Stimulated activated CD4-positive, alpha-beta T cell treated with anti-CD3 and anti-CD28 coated beads, TNF-alpha, amount 100 ng/mL, for 1 hour (primary cell): ENCODE measurements at places on chromosomes 3 and 15.

- DNase-seq = no peak
These were observed 204.9 kb downstream of the TNIK start for GRCh38 chr3:171255236-171255806.

DNA sequence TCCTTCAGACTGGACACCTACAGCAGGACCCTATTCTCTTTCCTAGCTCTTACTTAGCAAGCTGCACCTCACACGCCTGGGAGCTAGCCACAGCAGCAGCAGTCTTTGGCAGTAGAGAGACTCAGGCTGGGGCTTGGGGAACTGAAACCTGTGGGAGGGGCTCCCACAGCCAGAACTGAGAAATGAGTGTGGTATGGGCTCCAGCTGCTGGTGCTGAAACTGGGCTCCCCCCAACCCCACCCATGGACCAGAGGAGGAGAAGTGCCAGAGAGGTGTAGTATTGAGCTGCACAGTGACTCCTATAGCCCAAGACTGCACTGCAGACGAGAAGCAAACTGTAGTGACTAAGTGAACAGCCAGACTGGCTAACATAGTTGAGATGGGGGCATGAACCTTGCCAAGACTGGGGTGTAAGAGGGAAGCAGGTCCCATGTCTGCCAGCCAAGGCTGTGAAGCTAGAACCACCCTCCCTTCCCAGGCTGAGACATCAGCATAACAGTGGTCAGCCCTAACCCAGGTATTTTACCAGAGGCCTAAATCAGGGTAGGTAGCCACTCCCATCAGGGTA, 62.5 kb downstream of the MYO5A start:
- no peak for DNase-seq

DNA sequence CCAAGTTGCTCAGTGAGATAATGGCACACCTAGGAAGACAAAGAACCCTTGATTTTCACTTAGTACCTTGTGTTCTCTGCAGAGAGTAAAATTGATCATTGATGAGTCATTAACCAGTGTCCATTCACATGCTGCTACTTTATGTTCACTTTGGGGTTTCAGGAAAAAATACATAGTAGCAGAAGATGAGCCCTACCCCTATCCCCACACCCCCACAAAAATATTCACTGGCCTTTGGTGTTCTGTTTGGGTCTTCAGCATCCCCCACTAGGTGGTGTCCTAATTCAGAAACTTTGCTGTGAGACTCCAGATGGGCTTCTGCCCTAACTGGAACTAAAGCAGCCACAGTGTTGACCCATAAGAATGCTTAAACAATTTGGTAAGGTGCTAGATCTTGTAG, 178.8 kb downstream of the KLHL25 start:
- no peak for DNase-seq

- DNase-seq = no peak
These were observed 9.3 kb downstream of the FOXL2 start for GRCh38 chr3:138937690-138938055.

- DNase-seq = no peak
These were observed 58.5 kb downstream of the CEP63 start for GRCh38 chr3:134544316-134544715.

- no peak for DNase-seq
These were observed 98.0 kb downstream of the KCNAB1 start for GRCh38 chr3:156218353-156218744.

GRCh38 chr15:67701669-67702068, 123.6 kb upstream of the SKOR1 start:
- no peak for DNase-seq

GRCh38 chr3:65083240-65083639, 395.4 kb upstream of the ADAMTS9 start:
- DNase-seq = no peak

- DNase-seq = no peak
These were observed 229.1 kb downstream of the CHST2 start for GRCh38 chr3:143348486-143349327.

DNA sequence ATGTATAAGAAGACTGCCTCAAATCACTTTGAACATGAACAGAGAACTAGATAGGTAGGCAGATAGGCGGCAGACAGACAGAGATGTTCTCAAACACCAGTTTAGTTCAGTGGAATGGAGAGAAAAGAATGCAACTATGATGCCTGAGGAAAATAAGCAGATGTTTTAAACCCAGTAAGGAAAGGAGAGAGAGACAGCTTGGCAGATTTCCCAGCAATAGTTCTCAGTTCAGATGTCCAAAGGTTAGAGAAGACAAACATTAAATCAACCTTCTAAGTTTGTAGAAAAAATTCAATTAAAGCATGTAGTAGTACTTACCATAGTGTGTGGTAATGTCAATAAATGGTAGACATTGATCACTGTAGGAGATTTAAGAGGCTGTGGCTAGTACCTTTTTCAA, 209.6 kb upstream of the PFN2 start:
- no peak for DNase-seq

- no peak for DNase-seq
These were observed 380.7 kb downstream of the EPHB1 start for GRCh38 chr3:135175728-135176277.

- DNase-seq = no peak
These were observed 3.2 kb upstream of the PLSCR2 start for GRCh38 chr3:146472611-146473010.

DNA sequence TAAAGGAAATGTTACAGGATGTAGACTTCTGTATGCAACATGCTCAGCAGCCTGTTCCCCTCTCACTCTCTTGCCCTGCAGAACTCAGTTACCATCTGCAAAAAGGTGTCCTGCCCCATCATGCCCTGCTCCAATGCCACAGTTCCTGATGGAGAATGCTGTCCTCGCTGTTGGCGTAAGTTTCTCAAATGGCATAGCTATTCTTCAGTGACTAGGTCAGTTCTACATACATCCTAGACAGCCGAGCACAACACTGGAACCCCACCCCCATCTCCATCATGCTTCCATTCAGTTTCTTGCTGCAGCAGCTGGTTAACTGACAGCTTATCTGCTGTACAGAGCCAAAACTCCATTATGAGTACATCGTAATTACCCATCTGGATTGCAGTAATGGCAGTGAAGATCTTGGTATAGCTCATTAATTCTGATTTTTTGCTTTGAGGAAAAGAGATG, 4.5 kb downstream of the THBS1 start:
- no peak for DNase-seq

GRCh38 chr15:84797212-84797611, 19.9 kb upstream of the ALPK3 start:
- DNase-seq = no peak

- DNase-seq = no peak
These were observed 1010.6 kb downstream of the ROBO2 start for GRCh38 chr3:78050276-78051065.

DNA sequence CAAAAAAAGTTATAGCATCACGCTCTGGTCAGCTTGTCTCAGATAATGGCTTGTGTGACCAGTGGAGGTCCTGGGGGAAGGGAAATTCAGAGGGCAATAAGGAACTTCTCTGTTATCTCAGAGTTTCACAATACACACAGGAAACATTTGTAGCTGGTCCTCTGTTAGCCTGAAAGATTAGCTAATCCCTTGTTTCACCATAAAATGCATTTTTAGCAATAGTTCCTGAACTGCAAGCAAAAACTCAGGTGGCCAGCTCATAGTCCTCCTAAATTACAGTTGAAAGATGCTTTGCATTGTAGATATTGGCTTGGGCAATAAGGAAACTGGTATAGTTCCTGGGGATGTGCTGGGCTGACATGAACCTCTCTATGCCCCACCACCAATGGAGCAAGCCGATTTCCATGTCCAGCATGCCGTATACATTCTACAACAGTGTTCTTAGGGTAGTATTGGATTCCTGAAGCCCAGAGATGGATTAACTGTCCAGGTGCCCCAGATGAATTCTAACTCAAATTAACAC, 141.5 kb upstream of the TBL1XR1 start:
- DNase-seq = no peak

- DNase-seq = no peak
These were observed 101.2 kb downstream of the WDR72 start for GRCh38 chr15:53658255-53658654.

DNA sequence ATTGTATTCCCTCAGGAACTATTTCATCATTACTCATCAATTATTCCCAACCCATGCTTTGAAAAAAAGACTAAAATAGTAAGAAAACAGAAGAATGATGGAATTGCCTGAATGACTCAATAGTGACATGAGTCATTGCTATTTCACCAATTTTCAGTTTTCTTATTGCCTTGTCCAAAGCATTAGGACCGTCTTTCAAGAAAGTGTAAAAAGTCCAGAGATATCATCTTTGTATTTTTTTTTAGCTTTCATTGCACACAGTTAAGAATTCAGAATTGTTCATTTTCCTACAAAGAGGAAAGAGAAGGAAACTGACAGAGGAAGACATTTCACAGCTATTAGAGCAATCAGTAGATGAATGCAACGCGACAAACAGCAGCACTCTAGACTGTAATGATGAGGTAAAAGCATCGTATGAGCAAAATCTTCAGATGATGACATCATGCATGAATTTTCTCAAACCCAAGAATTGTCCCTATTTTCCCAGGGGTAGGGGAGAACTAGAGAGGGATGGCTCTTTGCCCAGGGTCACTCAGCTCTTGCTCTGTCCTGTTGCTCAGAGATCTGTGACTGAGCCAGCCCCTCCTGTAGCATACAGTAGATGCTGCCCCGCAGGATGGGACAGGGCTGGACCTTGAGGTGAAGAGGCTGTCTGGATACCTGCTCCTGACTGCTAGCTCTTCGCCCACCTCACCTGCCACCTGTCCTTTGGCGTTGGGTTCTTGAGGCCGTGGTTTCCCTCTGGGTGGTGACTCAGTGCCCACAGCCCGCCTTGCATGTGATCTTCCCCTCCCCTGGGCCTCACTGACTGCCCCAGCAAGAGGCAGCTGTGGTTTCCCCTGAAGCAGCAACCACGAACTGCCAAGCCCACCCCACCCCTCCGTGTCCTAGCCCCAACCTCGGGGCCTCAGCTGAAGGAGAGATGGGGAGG, 84.8 kb downstream of the PPCDC start:
- peak; percentile 2 for DNase-seq

DNA sequence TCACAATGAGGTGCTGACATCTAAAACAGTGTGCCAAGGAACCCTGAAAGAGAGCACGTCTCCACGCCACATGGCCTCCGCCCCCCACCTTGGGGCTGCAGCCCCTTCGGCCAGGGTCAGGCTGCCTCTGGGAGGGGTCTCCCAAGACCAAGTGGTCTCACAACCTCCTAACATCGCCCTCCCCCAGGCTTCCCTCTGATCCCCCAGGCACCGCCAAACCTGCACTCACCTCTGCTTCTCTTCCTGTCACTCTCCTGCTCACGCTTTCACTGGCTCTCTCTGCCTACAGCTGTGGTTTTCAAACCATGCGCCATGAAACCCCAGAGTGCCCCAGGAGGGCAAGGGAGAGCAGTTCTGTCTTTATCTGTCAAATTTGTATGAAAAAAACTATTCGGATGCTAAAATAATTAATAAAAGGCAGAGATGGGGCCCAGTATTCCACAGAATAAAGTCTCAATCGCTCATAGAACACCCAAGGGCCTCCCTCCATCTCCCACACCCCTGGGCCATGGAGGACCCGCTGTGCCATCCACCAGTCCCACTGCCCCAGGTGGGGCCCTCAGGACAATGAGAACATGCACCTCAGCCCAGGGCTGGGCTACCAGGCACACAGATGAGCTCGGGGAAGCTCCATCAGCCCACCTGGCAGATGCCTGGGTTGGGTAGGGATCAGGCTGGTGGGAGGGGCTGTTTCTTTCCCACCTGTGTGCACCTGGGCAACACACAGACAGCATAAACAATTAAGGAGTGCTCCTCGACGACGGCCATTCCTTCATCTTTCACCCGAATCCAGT, 21.5 kb downstream of the CYFIP1 start:
- DNase-seq = no peak

DNA sequence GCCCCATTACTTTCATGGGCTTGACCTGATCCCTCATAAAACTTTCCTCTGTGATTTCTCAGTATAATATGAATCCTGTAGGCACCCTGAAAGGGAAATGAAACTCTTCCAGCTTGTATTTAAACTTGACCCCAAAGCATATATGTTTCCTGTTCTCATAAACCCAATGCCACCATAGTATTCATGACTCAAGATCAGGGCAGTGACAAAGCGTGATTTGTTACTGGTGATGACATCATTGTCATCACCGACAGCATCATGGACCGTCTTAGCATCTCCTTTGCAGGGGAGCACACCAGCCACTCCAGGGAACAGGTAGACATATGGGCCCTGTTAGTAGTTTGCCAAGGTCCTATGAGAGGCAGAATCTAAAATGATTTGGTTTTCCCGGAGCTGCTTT, 741.2 kb downstream of the NR2F2 start:
- no peak for DNase-seq

DNA sequence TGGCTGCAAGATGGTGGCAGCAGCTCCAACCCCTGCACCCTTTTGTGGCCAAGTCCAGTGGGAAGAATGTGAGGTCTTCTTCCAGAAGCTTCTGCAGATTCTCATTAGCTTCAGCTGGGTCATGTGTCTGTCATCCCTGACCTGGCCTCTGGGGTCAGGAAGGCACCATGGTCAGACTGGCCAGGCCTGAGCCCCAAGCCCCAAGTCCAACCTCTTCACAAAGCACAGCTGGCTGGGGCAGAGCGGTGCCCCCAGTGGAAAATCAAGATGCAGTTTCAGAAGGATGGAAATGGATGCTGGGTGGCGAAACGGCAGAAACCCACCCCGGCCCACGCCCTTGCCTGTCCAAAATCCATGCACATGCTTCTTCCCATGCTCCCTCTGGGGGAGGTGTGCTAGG, 15.9 kb upstream of the GATA2 start:
- no peak for DNase-seq

GRCh38 chr3:194139071-194139813, 3.3 kb downstream of the HES1 start:
- no peak for DNase-seq

- DNase-seq = no peak
These were observed 5.7 kb downstream of the TTBK2 start for GRCh38 chr15:42914728-42915497.

DNA sequence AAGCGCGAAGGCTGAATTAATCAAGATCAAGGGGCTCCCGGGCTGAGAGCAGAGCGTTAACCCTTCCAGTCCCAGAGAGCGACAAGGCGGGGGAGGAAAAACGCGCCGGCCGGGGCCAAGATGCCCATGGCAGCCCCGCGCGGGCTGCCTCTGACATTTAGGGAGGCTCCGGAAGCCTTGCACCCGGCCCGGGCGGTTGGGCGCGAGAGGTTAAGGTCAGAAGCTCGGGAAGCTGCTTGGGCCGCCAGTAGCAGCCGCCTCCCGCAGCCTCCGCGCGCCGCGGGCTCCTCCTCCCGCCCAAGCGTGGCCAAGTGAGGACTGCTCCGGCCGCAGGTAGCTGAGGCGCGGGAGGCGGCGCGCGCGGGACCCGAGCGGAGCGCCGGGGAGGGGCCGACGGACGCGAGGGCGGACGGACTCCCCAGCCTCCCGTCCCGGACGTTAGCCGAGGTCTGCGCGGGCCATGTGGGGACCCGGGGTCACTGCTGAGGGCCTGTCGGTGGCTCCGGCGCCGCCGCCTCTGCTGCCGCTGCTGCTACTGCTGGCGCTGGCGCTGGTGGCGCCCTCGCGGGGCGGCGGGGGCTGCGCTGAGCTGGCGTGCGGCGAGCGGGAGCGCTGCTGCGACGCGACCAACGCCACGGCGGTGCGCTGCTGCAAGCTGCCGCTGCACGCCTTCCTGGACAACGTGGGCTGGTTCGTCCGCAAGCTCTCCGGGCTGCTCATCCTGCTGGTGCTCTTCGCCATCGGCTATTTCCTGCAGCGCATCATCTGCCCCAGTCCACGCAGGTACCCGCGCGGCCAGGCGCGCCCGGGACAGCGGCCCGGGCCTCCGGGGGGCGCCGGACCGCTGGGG, at the start of gene C3orf80:
Gene C3orf80 (plus strand): TSS at position 247 of the 850 bp plus-strand sequence. CDS start 214 bp downstream, at position 461.
- peak; percentile 29 for DNase-seq

GRCh38 chr3:169432708-169433432, 230.6 kb downstream of the MECOM start:
- DNase-seq = no peak

GRCh38 chr15:22878103-22878502, 39.6 kb downstream of the NIPA2 start:
- no peak for DNase-seq
